ENCODE measurements at places on chromosomes 3 and 15.

DNA sequence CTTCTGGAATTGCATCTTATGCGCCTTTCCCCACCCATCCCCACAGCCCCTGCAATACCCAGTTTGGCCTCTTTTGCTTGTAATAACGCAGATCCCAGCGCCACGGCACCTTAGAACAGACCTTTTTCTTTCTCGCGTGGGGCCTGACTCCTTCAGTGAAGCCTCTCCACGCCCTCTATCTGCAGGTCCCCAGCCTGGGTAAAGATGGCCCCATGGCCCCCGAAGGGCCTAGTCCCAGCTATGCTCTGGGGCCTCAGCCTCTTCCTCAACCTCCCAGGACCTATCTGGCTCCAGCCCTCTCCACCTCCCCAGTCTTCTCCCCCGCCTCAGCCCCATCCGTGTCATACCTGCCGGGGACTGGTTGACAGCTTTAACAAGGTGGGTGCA is 594 bp downstream of the CRELD1 start:
- DNase-seq: no peak

DNA sequence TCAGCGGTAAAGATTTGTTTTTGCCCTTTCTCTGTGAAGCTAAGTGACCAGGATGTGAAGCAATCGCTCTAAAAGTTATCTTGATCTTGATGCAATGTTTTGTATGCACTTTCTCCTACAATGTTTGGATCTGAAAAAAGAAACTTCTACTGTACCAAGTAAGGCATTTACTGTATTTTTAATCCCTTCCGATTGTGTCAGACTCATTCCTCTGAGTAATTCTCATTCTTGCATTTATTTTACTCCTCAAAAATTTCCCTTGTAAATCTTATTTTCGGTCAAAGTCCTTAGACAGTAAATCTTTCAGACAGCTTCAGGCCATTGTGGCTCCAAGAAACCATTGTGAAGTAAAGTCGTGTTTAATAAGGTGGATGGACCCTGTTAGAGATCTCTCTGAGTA is 141.9 kb downstream of the TP63 start:
- DNase-seq: no peak

- DNase-seq: no peak
Measured at GRCh38 chr3:37773471-37773870, 88.2 kb upstream of the CTDSPL start.

GRCh38 chr3:99645277-99646106 is 7.1 kb downstream of the COL8A1 start:
- DNase-seq: no peak

DNA sequence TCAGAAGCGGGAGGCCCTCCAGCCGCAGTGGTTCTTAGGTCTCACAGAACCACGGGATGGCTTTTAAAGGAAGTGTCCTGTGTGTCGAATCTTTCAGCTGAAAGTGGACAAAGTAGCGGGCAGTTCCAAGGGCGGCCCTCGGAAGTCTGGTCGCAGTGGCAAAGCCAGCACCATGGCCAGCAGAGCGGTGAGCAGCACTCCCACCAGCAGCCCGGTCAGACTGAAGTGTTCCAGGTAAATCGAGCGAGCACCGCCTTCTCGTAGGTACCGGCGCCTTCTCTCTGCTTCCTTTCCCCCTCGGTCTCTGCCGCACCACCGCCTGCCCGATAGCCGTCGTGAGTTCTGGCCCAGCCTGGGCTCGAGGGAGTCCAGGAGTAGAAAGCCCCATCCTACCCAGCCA is 103.6 kb upstream of the ABHD17C start:
- DNase-seq: no peak

- DNase-seq: no peak
Measured at GRCh38 chr3:11510001-11510340, 133.7 kb downstream of the VGLL4 start.

DNA sequence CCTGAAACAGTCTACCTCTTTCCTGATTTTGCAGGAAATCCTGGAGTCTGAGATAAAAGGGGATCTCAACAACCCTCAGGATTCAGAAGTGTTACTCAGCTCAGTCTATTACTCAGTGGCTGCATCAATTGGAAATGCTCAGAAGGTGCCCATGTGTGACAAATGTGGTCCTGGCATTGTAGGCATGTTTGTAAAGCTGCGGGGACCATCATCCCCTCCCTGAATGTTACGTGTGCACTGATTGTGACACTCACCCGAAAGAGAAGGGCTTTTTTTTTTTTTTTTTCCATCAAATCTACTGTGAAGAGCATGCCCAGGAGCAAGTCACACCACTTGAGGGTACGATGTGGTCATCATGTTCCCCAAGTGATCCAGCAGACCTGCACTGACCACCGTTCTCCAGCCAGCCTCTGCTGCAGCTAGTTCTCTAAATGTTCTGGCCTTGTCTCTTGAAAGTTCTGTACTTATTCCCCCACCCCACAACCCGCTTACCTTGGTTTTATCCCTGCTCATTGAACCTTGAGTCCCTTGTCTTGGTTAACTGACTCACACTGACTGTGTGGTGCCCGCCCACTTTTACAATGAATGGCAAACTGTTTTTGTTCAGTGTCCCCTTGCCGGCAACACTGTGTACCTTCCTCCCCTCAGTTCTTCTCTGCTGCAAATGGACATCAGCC is 19.8 kb downstream of the ST3GAL6 start:
- DNase-seq: no peak

All from stimulated activated CD4-positive, alpha-beta T cell treated with anti-CD3 and anti-CD28 coated beads, Interleukin-1b, Interleukin-23, amount 100 ng/mL, for 1 hour (primary cell).